ENCODE measurements at places on chromosomes 3 and 15.

DNA sequence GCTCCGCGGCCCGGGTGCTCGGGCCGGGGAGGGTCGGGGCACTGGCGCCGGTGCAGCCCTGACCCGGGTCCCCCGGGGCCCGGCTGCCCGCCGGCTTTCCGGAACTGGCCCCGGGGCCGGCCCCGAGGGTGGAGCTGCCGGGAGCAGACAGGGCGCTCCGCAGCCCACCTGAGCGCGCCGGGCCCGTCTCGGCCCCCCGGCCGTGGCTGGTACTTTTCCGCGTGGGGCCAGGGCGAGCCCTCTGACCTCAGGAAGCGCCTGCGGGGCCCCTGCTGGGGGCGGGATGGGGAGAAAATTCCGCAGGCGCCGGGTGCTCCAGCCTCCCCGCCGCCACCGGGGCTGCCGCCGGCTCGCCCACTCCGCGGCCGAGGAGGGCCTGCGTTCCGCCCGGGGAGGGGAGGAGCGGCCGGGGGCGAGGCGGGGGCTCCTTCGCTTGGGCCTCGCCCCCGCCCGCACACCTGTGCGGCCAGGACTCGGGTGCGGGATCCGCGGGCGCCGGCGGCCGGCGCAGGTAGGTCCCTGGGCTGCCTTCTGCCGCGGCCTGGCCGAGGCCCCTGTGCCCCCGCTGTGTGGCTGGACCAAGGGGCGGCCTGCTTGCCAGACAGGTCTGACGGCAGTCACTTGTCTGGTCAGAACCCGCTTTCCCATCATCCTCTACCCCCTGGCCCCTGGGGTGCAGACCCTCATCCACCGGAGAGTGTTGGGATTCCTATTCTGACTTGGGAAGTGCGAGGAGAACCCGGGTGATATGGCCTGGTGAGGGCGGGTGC lies 3.5 kb downstream of the FURIN start:
- DNase-seq, result no peak
- H3K36me3 ChIP-seq, result peaks cover 55% of the 10 kb centered on the region
- H3K4me1 ChIP-seq, result peaks cover 63% of the 10 kb centered on the region
- peak overlapping the region; percentile 95 for H3K4me3 ChIP-seq
- peak overlapping the region; percentile 91 for H3K27ac ChIP-seq
- no peaks in the 10 kb centered on the region for H3K27me3 ChIP-seq

- H3K27me3 ChIP-seq, result no peaks in the 10 kb centered on the region
- H3K4me3 ChIP-seq, result no peak overlapping the region
- H3K27ac ChIP-seq, result no peak overlapping the region
- no peaks in the 10 kb centered on the region for H3K4me1 ChIP-seq
Measured at GRCh38 chr3:256501-256900, 59.9 kb downstream of the CHL1 start.

GRCh38 chr3:122464659-122465058 lies 48.8 kb upstream of the WDR5B start:
- no peak for DNase-seq
- H3K27me3 ChIP-seq, result no peaks in the 10 kb centered on the region
- peaks cover 24% of the 10 kb centered on the region for H3K36me3 ChIP-seq
- no peak overlapping the region for H3K27ac ChIP-seq
- no peak overlapping the region for H3K4me3 ChIP-seq

DNA sequence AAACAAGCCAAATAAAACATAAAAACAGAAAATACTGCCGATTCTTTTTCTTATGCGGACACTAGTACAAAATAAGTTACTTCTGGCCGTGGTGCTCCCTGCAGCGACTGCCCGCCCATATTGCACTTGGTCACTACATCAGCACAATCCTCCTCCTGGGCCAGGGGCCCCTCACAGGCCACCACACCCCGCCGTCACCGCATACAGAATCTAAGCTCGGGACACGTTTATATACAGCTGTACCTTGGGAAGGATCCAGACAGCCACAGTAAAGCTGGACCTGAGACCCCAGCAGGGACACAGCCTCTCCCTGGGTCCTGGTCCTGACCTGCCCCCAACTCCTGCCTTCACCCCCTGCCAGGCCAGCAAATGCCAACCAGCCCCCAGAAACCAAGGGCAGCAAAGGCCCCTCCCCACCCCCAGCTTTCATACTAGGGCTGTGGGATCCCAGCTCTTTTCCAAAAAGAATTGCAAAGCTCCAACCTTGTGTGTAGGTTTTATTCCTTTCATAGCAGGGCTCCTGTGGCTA lies 12.9 kb upstream of the DNAJB8 start:
- DNase-seq, result no peak
- H3K4me1 ChIP-seq, result peaks cover 7% of the 10 kb centered on the region
- no peak overlapping the region for H3K4me3 ChIP-seq
- H3K27me3 ChIP-seq, result peaks cover 53% of the 10 kb centered on the region
- no peaks in the 10 kb centered on the region for H3K36me3 ChIP-seq

DNA sequence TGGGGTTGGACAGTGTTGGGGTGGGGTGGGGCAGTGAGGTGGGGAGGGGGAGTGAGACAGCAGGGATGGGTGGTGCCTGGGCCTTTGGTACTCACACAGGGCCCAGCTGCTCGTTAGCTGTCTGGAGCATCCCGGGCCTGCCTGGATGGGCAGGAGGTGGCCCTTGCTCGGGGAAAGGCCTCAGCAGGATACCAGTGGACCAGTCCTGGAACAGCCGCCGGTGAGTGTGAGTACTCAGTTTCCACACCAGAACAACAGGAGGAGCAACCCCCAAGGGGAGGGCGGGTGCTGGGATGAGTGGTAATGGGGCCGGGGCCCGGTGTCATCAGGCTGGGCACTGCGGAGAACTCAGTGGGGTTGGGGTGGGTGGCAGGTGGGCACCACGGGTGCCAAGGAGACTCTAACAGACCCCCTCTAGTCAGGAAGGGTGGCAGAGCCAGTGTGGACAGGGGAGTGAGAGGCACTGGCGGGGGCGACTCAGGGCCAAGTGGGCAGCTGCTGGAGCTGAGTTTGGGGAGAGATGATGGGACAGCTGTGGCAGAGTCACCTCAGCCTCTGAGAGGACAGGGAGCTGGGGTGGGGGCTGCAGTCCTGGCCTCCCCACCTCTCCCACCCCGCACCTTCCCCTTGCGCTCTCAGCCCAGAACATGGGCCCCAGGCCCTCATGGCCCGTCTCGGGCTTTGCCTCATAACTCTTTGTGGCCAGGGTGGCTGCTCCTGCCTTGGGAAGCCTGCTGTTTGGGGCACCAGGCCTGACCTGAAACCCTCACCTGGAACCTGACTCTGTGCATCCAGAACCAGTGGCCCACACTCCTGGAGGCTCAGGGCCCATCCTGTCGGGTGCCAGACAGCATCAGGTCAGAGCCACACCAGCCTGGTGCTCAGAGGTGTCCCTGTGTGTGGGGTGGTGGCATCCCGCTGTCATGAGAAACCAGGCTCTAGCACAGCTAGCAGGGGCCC lies 52.1 kb upstream of the PRR23E start:
- no peaks in the 10 kb centered on the region for H3K36me3 ChIP-seq
- H3K4me1 ChIP-seq, result no peaks in the 10 kb centered on the region
- no peak overlapping the region for H3K27ac ChIP-seq
- peaks cover 13% of the 10 kb centered on the region for H3K27me3 ChIP-seq
- DNase-seq, result peak; percentile 29

DNA sequence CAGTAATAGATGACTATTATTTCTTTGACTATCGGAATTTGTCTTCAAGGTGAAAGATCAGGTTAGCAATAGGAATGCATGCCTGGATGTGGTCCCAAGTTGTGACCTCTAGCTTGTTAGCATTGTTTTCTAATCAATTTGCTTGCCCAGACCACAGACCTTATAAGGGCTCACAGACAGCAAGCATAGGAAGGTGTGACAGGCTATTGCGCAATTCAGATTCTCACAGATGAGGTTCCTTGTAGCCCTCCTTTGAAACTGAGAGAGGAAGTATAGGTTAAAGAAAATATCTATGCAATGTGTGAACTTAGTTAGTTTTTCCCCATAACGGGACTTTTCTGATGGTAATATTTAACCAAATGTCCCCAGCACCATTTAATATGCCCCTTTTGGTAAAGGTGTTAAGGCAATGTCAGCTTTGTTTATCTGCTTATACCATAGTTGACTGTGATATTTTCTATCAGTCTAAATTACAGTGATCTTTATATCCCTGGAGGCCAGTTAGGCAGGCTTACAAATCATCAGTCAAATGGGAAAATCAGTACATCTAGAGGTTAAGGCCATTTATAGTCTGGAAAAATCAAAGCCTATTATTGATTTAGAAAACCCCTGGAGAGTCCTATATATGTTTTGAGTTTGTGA lies 168.1 kb upstream of the MBNL1 start:
- peaks cover 7% of the 10 kb centered on the region for H3K4me1 ChIP-seq
- H3K27me3 ChIP-seq, result peaks cover 6% of the 10 kb centered on the region

DNA sequence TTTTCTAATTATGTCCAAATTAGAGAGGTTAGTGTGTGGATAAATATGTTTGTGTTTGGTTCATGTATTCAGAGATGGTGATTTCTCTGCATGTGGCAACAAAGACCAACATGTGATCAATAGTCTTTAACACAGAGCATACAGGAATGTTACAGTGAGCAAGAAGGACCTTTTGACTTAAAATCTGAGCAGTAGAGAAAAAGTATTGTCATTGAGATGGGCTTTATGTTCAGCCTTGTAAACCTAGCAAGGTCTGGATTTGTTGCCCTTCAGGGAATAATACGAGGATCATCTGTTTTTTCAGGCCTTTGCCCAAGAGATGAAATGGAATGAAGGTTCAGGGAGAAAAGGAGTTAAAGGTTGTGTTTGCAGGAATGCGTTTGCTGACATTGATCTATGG lies 161.8 kb upstream of the NECTIN3 start:
- no peaks in the 10 kb centered on the region for H3K4me1 ChIP-seq
- no peak for DNase-seq
- H3K36me3 ChIP-seq, result peaks cover 1% of the 10 kb centered on the region
- H3K27ac ChIP-seq, result no peak overlapping the region

DNA sequence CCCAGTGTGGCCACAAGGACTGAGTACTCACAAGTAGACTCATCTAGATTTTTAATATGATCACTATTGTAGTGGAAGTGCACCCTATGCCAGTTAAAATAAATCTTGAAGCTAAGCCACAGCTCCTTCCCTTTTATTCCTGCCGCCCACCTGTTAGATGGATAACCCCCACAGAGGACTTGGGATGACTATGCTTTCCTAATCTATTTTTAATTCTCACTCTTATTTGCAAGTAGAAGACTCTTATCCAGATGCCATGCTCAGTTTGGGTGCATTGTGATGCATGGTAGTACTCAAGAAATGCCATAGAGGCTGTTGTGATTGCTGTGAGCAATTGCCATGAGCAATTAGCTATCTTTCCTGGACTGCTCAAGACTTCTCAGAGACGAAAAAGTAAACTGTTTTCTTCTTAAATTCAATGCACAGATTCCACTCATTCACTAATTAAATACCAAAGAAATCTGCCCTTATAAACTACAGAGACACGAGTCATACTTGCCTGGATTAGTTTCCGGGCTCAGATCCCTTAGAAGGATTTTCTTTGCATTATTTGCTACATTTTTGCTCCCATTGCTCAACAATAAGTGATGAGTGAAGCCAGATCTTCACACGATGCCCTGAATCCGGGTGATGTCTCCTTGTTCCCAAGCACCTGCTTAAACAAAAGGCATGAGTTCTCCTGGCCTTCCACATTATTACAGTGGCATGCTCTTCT lies 472.1 kb downstream of the SOX2 start:
- no peak overlapping the region for H3K4me3 ChIP-seq
- H3K36me3 ChIP-seq, result no peaks in the 10 kb centered on the region
- H3K27me3 ChIP-seq, result no peaks in the 10 kb centered on the region
- DNase-seq, result no peak

- H3K27ac ChIP-seq, result no peak overlapping the region
- no peaks in the 10 kb centered on the region for H3K4me1 ChIP-seq
- no peak overlapping the region for H3K4me3 ChIP-seq
- DNase-seq, result no peak
Measured at GRCh38 chr15:49604625-49605409, 15.8 kb downstream of the FAM227B start.

DNA sequence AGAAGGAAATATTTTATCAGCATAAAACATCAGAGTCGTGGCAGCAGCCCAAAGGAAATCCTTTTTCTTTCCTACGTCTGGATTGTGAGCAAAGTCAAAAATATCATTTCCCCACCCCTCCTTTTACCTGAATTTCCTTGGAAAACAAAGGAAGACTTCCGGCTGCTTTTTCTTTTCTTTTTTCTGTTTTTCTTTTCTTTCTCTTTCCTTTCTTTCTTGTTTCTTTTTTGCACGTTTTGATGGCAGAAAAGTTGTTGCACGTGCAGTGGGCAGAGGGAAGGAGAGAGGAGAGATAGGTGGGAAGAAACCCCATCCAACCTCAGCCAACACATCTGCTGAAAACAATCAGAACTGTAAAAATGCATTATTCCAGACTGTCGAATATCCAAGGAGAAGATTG lies 544 bp upstream of the MYO1E start:
- no peak for DNase-seq
- peaks cover 8% of the 10 kb centered on the region for H3K36me3 ChIP-seq
- peaks cover 34% of the 10 kb centered on the region for H3K4me1 ChIP-seq
- peak overlapping the region; percentile 18 for H3K27ac ChIP-seq
- peaks cover 61% of the 10 kb centered on the region for H3K27me3 ChIP-seq

DNA sequence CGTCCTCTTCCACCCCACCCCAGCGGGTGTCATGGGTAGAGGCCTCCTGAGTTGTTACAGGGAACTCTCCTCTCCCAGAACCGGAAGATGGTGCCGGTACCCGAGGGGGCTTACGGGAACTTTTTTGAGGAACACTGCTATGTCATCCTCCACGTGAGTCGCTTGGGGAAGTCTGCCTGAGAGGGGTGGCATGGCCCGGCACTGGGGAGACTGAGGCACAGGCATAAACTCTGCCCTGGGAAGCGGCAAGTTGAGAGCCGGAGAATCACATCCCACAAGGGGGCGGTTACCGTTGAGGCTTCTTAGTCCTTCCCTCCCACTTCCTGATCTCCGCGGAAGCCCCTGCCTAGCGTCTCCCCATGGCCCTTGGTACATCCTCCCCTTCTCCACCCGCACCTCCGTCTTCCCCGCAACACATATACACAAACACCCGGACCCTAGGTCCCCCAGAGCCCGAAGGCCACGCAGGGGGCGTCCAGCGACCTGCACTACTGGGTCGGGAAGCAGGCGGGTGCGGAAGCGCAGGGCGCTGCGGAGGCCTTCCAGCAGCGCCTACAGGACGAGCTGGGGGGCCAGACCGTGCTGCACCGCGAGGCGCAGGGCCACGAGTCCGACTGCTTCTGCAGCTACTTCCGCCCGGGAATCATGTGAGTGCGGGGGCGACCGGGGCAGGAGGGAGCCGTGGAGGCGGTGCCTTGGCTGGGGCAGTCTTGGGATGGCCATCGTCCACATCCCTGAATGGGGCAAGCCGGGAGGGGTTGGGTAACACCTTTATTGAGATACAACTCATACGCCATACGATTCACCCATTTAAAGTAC lies 3.4 kb downstream of the VILL start:
- H3K27me3 ChIP-seq, result no peaks in the 10 kb centered on the region
- H3K27ac ChIP-seq, result peak overlapping the region; percentile 93
- peaks cover 19% of the 10 kb centered on the region for H3K36me3 ChIP-seq
- peak overlapping the region; percentile 91 for H3K4me3 ChIP-seq
- H3K4me1 ChIP-seq, result peaks cover 49% of the 10 kb centered on the region

DNA sequence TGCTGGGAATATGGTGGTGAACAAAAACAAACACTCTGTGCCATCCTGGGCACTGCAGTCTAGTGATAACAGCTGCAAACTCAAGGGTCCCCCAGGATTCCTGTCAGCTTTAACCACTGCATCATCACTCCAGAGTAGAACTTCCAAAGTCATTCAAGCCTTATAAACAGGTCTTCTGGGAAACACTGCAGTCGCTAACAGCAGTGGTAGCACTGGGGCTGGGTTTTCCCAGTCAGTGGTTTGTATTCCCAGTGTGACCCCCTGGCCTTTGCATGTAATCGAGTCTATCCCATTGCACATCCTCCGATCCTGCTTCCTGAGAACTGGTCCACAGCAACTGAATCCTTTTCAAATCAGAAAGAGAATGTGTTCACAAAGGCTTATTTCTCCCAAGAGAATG lies 623.5 kb downstream of the EDEM1 start:
- H3K36me3 ChIP-seq, result no peaks in the 10 kb centered on the region
- H3K27ac ChIP-seq, result no peak overlapping the region
- no peak overlapping the region for H3K4me3 ChIP-seq
- H3K4me1 ChIP-seq, result no peaks in the 10 kb centered on the region
